ENCODE measurements at places on chromosomes 3 and 15.

GRCh38 chr3:127005864-127006500 lies 23.1 kb downstream of the PLXNA1 start:
- DNase-seq = no peak

GRCh38 chr3:87333393-87333892 lies 57.1 kb upstream of the POU1F1 start:
- DNase-seq = no peak

- DNase-seq = no peak
These were observed 3.6 kb upstream of the AMOTL2 start for GRCh38 chr3:134377896-134378295.

- DNase-seq = no peak
These were observed 328.3 kb downstream of the OXSM start for GRCh38 chr3:26118165-26118564.

DNA sequence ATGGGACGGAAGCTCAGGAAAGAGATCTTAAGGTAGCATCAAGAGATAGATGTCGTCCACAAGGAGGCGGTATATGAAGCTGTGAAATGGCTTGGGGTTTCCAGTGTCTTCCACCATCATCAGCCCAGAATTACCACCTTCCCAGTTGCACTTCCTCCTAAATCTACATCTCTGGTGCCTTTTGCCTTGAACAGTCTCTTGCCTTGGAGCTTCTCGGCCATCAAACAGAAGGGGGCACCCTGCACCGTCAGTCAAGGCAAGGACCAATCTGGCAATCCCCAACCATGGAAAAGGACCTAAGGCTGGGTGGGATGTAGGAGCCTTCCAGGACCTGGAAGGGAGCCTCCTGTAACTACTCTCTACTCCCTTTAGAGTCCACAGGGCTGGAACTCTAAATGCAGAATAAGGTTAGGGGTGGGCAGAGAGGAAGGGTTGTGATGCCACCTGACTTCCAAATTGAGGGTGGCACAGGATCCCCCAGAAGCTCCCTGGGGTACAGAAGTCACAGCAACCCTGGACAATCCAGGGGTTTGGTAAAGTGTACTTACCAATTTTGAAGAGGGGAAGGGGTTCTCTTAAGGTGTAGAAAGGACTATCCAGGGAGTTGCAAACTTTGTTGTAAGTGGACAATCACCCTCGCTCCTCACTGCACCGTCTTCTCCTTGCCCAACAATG lies 1.0 kb upstream of the RYR3 start:
- no peak for DNase-seq

GRCh38 chr3:45051685-45052084 lies 25.6 kb downstream of the CLEC3B start:
- no peak for DNase-seq

- no peak for DNase-seq
These were observed 602.0 kb upstream of the KCNMB2 start for GRCh38 chr3:177934001-177934891.
